ENCODE measurements at places on chromosomes 7 and 10.
A peak's percentile ranks its signal among the peaks of the same experiment; 100 is the strongest.

GRCh38 chr7:155618708-155619633 is 25.5 kb upstream of the RBM33 start:
- DNase-seq = no peak

DNA sequence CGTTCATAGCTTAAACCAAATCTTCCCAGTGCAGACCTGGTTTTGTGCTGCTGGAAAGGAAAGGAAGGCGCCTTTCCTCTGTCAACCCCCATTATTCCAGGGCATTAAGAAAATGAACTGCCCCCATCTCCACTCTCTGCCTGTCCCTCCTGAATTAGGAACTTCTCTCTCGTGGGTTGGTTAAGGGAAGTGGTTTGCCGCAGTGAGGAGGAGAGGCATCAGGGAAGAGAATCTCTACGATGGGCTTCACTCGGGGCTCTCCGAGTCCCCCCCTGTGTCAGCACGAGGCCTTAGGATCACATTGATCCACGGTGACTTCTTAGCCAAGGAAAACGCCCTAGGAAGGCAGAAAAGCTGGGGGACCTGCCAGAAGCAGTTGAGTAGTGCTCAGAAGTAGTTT is 53.9 kb upstream of the LYZL2 start:
- no peak for DNase-seq

DNA sequence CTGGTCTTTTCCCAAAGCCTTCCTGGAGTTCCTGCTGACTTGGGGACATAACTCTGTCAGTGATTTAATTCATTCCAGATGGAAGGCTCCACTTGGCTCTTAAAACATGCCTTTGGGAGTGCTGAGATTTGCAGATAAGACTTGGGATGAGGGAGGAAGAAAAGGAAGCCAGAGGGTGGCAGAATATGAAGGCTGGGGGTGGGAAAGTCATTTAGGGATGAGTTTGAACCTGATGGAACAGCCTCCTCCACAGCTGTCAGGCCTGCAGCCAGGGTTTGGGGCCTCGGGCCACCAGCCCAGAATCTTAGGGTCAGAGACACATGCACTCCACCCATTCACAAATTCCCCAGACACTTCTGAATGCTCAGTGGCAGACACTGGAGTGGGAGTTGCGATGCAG is 28.4 kb upstream of the EIF5AL1 start:
- DNase-seq = peak; percentile 91

- DNase-seq = peak; percentile 56
These were observed 79.7 kb upstream of the MACROH2A2 start for GRCh38 chr10:69972981-69973397.

GRCh38 chr10:551373-552252 is 137.9 kb downstream of the DIP2C start:
- DNase-seq = no peak

DNA sequence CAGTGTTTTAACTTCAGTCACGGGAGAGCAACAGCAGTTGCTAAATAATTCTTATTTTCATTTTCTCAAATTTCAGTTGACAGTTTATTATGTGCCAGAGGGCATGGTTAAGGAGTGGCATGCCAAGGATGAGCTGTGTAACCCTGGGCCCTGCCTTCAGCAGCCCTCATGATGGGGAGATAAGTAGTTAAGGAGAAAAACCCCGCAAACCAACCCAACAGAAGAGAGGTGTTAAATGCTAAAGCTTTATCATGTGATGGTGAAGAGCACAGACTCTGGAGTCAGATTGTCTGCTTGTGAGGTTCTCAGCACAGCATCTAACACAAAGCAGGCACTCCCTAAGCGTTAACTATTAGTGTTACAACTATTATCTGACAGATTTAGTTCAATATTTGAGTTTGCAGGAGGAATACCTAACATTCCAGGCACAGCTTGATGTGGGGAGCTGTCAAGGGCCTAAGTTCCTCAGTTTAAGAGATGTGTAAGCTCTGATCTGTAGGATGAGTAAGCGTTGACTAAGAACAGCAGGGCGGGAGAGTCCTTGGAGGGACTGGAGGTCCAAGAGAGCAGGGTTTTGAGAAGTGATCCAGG is 29.6 kb downstream of the STAM start:
- peak; percentile 52 for DNase-seq

GRCh38 chr10:77202857-77203256 is 434.8 kb downstream of the KCNMA1 start:
- DNase-seq = no peak

DNA sequence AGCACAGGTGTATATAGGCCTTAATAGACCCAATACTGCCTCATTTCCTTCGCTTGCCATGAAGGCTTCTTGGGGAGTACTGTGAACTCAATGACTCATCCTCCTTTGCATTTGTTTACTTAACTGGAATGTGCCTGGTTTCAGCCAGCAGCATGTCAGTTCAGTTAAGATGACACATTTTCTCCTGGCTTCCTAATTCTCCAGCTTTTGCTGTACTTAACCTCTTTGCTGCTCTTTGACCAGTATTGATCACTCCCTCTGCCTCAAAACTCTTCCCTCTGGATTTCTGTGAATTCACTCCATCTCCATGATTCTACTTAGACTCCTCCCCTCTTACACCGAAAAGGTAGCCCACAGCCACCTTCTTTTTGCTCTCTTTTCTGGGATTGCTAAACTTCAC is 135.7 kb downstream of the MAGI2 start:
- DNase-seq = peak; percentile 80

GRCh38 chr7:65915921-65916657 is 43.2 kb downstream of the VKORC1L1 start:
- no peak for DNase-seq

GRCh38 chr7:70082099-70082611 is 483.9 kb downstream of the AUTS2 start:
- no peak for DNase-seq

GRCh38 chr7:66409493-66409892 is 204.4 kb downstream of the TPST1 start:
- DNase-seq = no peak

DNA sequence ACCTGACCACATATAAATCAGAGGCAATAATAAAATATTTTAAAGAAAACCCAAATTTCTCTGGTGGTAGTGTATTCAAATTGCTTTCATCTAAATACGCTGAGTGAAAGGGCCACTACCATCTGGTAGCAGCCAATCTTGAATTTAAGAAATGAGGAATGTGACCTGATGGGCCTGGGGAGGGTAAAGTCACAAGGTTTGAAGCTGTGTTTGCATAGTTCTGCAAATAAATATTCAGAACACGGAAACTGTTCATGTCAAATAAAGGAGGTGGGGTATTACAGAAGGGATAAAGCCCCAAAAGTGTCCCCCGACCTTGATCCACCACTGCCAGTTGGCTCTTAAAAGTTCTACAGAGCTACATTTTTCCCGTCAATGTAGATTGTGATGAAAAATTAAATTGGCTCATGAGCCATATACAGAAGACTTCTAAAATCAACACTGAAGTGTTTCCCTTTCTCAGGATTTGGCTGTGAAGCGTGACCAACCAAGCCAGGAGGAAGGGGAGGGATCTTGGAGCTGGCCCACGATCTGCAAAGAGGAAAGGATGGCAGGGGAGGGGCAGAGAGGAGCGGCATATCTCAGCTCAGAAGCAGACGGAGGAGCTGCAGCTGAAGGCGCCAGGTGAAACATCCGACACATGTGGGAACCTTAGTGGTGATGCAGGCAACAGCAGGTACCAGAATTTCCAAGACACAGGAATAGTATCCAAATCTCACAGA is 39.6 kb downstream of the MPP7 start:
- no peak for DNase-seq

- no peak for DNase-seq
These were observed 174.4 kb upstream of the KIAA1217 start for GRCh38 chr10:24034571-24034970.

DNA sequence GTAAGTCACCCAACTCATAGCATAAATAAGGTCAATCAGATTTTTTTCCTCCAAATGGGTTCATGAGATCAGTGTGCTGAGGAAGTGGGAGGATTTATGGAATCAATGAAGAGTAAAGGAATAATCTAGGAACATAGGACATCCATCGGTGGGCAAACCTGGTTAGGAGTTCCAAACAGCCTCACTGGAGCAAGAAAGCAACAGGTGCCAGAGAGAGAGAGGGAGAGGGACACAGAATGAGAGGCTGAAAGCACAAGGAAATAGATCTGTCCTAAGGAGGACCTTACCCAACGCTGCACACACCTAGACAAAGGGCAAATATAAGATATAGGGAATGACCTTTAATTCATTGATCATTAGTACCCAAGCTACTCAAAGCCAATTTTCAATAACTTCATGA is 119.5 kb upstream of the ANKRD1 start:
- no peak for DNase-seq

- no peak for DNase-seq
These were observed 64.1 kb downstream of the MGAM2 start for GRCh38 chr7:142175594-142175993.

GRCh38 chr7:51276967-51277366 is 39.6 kb downstream of the COBL start:
- no peak for DNase-seq

- no peak for DNase-seq
These were observed 43.1 kb downstream of the LSMEM1 start for GRCh38 chr7:112523871-112524270.

- no peak for DNase-seq
These were observed 82.7 kb downstream of the CUX1 start for GRCh38 chr7:101900103-101900502.

- no peak for DNase-seq
These were observed 18.9 kb downstream of the BHLHA15 start for GRCh38 chr7:98229991-98230745.

DNA sequence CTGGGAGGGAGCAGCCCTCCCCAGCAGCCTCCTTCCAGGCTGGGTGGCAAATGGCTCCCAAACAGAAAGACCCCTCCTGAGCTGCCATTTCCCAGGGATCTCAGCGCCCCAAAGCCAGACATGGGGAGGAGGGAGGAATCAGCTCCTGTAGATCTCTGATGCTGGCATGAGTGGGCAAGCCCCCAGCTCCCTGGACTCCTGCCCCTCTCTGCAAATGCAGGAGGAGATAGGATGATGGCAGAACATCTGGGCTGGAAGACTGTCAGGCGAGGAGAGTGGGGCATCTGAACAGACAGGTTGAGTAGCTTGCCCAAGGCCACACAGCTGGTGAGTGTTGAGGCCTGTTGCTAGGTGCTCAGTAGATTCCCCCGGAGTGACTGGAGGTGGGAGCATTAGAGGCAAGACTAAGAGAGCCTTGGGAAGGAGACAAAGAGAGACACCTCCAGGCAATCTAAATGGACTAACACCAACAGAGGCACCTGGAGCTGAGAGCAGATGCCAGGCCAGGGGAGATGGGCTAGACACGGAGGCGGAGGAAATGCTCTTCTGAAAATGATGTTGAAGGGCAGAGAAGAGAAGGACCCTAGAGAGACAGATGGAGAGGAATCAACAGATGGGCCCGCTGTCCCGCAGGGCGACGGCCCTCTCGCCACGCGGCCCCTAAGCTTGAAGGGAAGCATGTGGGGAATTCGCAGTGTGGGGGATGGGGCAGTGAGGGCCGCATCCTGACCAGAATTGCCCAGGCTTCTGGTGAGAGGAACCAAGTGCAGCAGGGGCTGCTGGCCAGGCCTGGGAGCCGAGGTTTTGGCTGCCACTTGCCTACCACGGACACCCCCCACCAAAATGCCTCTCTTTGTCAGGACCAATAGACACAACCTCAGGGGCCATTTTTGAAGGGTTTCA is 84.8 kb upstream of the LRRC4 start:
- no peak for DNase-seq

DNA sequence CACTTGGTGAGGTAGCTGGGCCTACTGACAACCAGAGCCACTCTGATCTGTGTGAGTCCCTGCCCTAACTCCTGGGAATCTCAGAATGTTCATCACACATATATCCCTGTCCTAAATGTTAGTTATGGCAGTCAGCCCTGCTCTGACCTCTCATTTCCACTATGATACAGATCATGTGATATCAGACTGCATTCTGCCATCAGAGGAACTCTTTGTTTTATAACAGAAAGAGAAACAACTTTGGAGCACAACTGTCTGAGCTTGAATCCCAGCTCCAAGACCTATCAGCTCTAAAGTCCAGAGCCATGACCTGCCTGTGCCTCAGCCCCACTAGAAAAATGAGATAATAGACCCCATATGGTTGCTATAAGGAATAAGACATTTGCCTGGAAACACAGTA is 54.6 kb upstream of the ABCB4 start:
- DNase-seq = no peak

GRCh38 chr7:114835303-114835702 is 86.6 kb upstream of the MDFIC start:
- no peak for DNase-seq

DNA sequence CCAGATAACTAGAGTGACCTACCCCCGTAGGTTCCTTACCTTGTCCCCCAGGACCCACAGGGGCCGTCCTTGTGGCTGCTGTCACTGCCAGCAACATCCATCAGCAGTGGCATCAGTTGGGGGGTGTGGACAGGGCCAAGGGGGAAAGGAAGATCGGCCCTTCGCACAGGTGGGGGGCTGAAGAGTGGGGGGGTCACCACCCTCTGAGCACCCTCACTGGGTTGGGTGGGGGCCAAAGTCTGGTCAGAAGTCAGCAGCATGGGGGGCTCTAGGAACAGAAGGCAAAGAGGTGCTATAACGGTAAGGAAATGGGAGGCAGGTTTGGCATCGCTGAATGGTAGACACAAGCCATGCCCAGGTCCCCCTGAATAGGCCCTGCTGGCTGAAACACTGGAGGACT is 4.6 kb downstream of the NOBOX start:
- no peak for DNase-seq

- DNase-seq = no peak
These were observed 106.1 kb downstream of the TNS3 start for GRCh38 chr7:47475880-47476227.

- no peak for DNase-seq
These were observed 42.8 kb downstream of the HSPA12A start for GRCh38 chr10:116699471-116700150.

GRCh38 chr7:143043391-143043790 is 8.8 kb upstream of the OR6V1 start:
- no peak for DNase-seq

- peak; percentile 55 for DNase-seq
These were observed 4.6 kb upstream of the TSPAN15 start for GRCh38 chr10:69446650-69447151.

- no peak for DNase-seq
These were observed 1.3 kb upstream of the CLDN12 start for GRCh38 chr7:90401989-90402388.

DNA sequence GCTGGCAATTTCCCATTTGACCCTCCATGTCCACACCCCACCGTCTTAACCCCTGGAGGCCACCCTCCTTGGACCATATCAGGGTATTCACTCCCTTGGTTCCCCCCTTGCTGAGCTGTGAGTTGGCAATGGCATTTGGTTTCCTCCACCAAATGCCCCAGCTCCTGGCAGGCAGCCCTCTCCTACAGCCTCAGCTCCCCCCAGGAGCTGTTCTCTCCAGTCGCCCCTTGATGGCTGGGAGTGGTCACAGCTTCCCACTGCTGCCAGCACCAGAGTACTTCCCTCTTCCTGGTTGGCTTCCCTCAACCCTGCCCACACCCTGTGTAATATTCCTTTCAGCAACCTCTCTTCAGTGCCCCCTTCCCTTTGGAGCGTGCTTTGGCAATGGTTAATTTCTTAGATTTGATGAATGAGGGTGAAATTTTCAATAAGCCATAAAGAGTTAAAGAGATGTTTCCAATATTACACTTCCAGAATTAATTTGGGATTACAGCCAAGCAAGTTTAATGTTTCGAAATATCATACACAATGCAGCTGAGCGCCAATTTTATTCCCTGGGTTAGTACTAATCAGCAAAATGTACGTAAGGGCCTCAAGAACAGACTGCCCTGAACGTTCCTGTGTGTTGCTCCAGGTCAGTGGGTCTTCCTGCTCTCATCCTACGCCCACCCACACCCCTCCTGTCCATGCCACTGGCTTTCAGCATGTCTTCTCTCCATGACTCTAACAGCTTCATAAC is 207.1 kb upstream of the NFE2L3 start:
- DNase-seq = no peak
